Stimulated activated memory B cell treated with anti-CD40 and anti-IgM and Interleukin-4, amounts not matched to agents 10 μg/mL and 1 μg/mL and 100 μg/mL, for 72 hours (primary cell): ENCODE measurements at places on chromosomes 1 and 21.

DNA sequence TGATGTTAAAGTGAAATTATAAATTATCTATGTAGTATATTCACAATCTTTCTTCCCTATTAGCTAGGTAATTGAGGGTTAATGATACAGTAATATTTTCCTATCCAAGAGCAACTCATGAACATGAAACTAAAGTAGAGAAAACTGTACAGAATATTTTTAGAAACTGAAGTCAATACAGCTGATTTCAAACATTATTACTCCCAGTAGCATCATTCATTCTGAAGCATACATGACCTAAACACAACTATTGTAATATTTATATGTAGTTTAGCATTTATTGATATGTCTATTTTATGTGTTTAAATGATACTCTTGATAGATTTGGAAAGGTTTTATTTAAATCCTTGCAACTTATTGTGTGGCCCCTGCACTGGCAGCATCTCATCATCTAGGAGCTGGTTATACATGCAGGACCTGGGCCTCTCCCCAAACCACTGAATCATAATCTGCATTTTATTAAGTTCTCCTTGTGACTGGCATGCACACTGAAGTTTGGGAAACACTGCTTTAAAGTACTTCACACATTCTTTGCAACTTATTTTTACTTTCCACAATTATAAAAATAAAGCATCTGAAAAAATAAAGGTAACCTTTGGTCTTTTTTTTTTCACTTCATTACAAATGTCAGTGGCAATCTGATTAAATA lies 199.9 kb downstream of the LRRC40 start:
- no peaks in the 10 kb centered on the region for H3K4me1 ChIP-seq
- no peak for ATAC-seq
- no peak overlapping the region for H3K27ac ChIP-seq
- no peaks in the 10 kb centered on the region for H3K36me3 ChIP-seq
- no peak overlapping the region for H3K4me3 ChIP-seq

- ATAC-seq: no peak
- H3K27ac ChIP-seq: no peak overlapping the region
- no peaks in the 10 kb centered on the region for H3K36me3 ChIP-seq
- peaks cover 14% of the 10 kb centered on the region for H3K27me3 ChIP-seq
- no peaks in the 10 kb centered on the region for H3K4me1 ChIP-seq
- H3K4me3 ChIP-seq: no peak overlapping the region
These were observed 366.3 kb downstream of the RPS6KC1 start for GRCh38 chr1:213417225-213417820.

- H3K4me3 ChIP-seq: peak overlapping the region; percentile 71
- H3K4me1 ChIP-seq: peaks cover 9% of the 10 kb centered on the region
- H3K36me3 ChIP-seq: no peaks in the 10 kb centered on the region
- H3K27me3 ChIP-seq: peaks cover 19% of the 10 kb centered on the region
- ATAC-seq: no peak
- peak overlapping the region; percentile 11 for H3K27ac ChIP-seq
These were observed 115.7 kb upstream of the HIVEP3 start for GRCh38 chr1:42034426-42034825.

GRCh38 chr1:20484519-20485462 lies 1.2 kb downstream of the CAMK2N1 start:
- no peak for ATAC-seq
- no peak overlapping the region for H3K27ac ChIP-seq
- H3K27me3 ChIP-seq: peaks cover 78% of the 10 kb centered on the region
- H3K4me3 ChIP-seq: peak overlapping the region; percentile 70
- H3K4me1 ChIP-seq: peaks cover 24% of the 10 kb centered on the region

GRCh38 chr1:52842643-52843310 lies at the start of gene ZYG11A:
TSS of gene ZYG11A (plus strand) at chr1:52842760. CDS start at chr1:52842884, 124 bp downstream.
- peak within 1 kb of the TSS; percentile 78 for H3K4me3 ChIP-seq
- peak within 1 kb of the TSS; percentile 73 for H3K27ac ChIP-seq
- H3K4me1 ChIP-seq: peaks cover 13% of the 10 kb centered on the region
- H3K36me3 ChIP-seq: no peaks in the 10 kb centered on the region
- ATAC-seq: peak; percentile 97

GRCh38 chr1:10510520-10511493 lies 36.1 kb downstream of the PEX14 start:
- no peaks in the 10 kb centered on the region for H3K27me3 ChIP-seq
- peak overlapping the region; percentile 52 for H3K4me3 ChIP-seq
- ATAC-seq: peak; percentile 98
- peak overlapping the region; percentile 81 for H3K27ac ChIP-seq

GRCh38 chr1:38134294-38134755 lies 87.7 kb upstream of the POU3F1 start:
- no peak overlapping the region for H3K4me3 ChIP-seq
- no peaks in the 10 kb centered on the region for H3K4me1 ChIP-seq
- no peak overlapping the region for H3K27ac ChIP-seq
- H3K36me3 ChIP-seq: no peaks in the 10 kb centered on the region

- H3K4me3 ChIP-seq: peak within 1 kb of the TSS; percentile 84
- no peaks in the 10 kb centered on the region for H3K27me3 ChIP-seq
- H3K36me3 ChIP-seq: peaks cover 16% of the 10 kb centered on the region
- peak within 1 kb of the TSS; percentile 89 for H3K27ac ChIP-seq
These were observed at the start of gene PPT1 for GRCh38 chr1:40096977-40097782. TSS of gene PPT1 (minus strand) at chr1:40097252. CDS start at chr1:40097238, 14 bp downstream.

DNA sequence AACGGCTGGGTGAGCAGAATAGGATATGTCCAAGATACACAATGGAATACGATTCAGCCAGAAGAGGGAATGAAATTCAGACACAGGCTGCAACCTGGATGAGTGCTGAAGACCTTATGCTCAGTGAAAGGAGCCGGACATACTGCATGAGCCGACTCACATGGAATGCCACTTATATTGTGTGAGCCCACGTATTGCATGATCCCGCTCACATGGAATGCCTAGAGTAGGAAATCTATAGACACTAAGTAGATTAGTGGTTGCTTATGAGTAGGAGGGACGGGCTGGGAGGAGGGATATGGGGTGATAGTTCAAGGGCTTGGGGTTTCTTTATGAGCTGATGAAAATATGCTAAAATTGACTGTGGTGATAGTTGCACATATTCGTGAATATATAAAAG lies 26.8 kb downstream of the TMPRSS2 start:
- H3K27ac ChIP-seq: no peak overlapping the region
- H3K4me1 ChIP-seq: peaks cover 24% of the 10 kb centered on the region
- peaks cover 68% of the 10 kb centered on the region for H3K27me3 ChIP-seq
- no peak overlapping the region for H3K4me3 ChIP-seq
- ATAC-seq: no peak

- peak overlapping the region; percentile 34 for H3K4me3 ChIP-seq
- H3K27me3 ChIP-seq: no peaks in the 10 kb centered on the region
- H3K36me3 ChIP-seq: peaks cover 21% of the 10 kb centered on the region
- peaks cover 39% of the 10 kb centered on the region for H3K4me1 ChIP-seq
These were observed 81.1 kb downstream of the PEX14 start for GRCh38 chr1:10555635-10556429.

- ATAC-seq: peak; percentile 57
- no peak overlapping the region for H3K4me3 ChIP-seq
- peak overlapping the region; percentile 3 for H3K27ac ChIP-seq
- peaks cover 6% of the 10 kb centered on the region for H3K4me1 ChIP-seq
These were observed 11.7 kb upstream of the HSD11B1 start for GRCh38 chr1:209692745-209693504.
